ENCODE measurements at places on chromosomes 2 and 18.

GRCh38 chr18:80196528-80197320 is 50.6 kb downstream of the PARD6G start:
- no peak for DNase-seq

GRCh38 chr2:231399046-231399852 is 3.7 kb downstream of the B3GNT7 start:
- no peak for DNase-seq

GRCh38 chr2:158677542-158677941 is 117.6 kb upstream of the DAPL1 start:
- DNase-seq, result no peak

GRCh38 chr2:96636551-96637171 is 1.5 kb downstream of the KANSL3 start:
- DNase-seq, result no peak

DNA sequence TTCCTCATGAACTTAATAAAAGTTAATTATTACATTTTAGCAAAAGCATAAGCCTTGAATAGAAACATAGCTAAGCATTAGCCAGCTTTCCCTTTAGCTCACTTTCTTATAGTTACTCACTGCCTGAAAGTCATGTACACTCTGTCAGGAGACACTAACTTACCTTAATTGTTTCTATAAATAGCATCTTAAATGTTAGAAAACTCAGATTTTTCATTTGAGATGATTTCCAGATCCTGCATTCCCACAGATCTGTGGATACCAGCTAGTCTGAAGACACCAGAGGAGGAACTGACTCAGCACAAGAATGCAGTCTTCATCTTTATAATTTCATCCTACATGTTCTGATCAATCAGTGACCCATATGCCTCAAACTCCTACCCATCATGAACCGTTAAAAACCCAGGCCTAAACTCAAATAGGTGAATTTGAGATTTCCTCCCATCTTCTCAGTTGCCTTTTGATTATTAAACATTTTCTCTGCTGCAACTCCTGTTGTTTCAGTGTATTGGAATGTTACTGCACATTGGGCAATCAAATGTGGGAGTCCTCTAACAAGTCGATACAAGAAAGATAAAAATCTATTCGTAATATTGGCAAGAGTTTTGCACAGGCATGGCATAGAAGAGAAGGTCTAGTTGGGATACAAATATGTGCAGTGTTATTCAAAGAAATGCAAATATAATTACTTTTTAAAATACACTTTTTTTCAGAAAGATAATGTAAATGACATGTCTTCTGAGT is 857.4 kb upstream of the CDH2 start:
- no peak for DNase-seq

DNA sequence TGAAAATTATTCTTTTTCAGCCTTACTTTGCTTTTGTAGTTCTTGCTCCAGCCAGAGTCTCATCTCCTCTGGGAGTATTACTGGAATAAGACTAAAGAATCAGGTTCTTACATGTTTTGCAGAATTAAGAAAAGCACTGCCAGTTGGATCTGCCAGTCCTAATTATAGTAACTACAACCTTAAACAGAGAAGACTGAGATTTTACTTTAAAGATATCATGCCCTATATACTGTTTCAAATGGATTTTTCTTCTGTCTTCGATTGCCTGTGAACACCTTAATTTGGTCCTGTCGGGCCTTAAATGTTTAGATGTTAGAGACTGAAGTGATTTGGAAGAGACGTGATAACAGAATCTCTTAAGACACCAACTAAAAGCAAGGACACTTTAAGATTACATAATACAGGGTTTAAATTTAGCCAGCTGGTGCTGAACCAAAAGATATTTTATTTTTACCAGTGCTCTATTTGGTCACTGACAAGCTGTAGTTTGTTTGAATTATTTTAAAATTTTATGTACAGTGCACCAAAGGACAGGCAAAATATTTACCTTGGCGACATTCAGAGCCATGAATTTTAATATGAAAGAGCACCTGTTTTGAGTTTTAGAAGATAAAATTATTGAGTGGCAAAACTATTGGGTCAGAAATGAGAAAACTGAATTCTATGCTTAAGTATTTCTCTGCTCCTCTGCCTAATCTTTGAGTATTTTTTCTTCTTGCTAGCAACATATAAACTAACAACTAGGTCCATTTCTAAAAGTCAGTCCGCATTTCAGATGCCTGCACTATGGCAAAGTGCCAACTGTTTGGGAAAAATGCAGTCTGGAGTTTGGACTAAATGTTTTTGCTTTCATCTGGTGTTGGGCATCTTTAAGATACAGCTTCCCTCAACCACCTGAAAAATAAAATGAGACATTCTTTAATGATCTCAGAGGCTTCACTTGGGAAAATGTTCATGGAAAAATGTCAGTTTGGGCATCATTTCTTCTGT is 300.0 kb downstream of the XIRP2 start:
- DNase-seq, result no peak

DNA sequence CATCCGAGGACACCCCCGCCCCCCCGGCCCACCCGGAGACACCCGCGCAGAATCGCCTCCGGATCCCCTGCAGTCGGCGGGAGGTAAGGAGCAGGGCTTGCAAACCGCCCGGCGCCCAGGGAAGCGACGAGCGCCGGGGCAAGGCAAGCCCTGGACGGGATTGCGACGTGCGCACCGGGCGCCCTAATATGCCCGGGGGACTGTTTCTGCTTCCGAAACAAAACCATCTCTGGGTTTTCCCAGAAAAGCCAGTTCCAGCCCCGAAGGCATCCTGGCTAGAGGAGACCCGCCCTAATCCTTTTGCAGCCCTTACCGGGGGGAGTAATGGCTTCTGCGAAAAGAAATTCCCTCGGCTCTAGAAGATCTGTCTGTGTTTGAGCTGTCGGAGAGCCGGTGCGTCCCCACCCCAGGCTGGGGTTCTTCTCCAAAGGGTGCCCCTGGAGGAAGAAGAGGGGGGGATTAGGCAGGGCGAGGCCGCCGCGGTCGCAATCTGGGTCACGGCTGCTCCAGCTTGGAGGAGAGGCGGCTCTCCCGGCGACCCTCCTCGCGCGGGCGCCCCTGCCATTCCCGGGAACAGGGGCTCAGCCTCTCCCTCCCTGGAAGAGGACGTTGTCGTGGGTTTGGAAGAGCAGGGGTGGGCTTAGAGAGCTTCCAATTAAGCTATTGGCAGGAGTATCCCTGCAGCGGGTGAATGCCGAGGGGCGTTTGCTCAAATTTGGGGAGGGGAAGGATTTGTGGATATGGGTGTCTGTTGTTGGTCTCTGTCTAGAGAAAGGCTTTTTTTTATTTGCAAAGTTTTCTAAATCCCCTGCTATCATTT is 521 bp downstream of the MYCN start:
- DNase-seq, result no peak

GRCh38 chr18:49892148-49892924 is 79.0 kb upstream of the ACAA2 start:
- DNase-seq, result no peak

GRCh38 chr2:40394597-40394996 is 57.3 kb downstream of the SLC8A1 start:
- no peak for DNase-seq

- DNase-seq, result no peak
Measured at GRCh38 chr2:109217362-109218086, 88.5 kb downstream of the SH3RF3 start.

- no peak for DNase-seq
Measured at GRCh38 chr2:205438241-205438640, 244.1 kb upstream of the NRP2 start.

DNA sequence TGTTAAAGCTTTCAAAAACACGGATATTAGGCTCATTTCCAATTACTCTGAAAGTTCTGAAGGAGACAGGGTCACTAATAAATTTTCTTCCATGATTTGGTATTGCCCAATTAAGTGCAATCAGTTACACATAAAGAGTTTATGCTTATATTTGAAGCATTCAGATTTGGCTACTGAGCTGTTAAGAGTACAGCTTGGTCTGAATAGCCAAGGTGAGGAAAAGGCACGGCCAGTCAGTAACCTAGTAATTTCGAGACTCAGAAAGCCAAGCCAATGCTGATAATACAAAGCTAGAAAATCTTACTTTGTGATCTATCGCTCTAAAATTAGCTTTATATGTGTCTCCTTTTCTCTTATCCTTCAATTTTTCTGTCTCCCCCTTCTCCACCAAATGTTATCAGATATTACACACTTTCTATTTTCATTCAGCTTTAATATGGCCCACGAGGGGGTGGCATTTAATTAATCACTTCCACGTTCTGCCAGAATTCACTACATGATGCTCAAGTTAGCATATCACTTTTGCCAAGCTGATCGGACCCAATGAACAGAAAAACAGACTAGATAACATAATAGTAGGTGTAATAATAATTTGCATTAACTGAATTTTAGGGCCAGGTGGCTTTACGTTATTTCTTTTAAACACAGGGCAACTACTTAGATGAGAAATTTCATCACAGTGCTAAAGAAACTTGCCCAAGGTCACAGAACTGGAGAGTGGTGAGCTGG is 138.4 kb downstream of the TCF4 start:
- DNase-seq, result no peak

- no peak for DNase-seq
Measured at GRCh38 chr2:195570329-195570728, 86.7 kb upstream of the SLC39A10 start.

- DNase-seq, result no peak
Measured at GRCh38 chr2:199778655-199779054, 72.3 kb downstream of the FTCDNL1 start.

DNA sequence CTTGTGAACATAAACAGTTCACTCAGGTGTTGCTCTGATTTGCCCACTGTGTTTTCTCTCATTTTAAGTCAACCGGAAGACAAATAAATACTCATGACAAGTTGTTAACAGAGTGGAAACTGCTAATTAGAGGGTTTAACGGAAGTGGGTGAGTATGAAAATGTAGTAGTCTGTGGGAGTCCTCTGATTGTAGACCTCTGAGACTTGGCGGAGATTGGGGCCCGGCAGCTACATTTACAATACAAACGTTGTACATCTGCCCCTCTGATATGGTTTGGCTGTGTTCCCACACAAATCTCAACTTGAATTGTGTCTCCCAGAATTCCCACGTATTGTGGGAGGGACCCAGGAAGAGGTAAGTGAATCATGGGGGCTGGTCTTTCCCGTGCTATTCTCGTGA is 107.3 kb upstream of the FAM98A start:
- no peak for DNase-seq

DNA sequence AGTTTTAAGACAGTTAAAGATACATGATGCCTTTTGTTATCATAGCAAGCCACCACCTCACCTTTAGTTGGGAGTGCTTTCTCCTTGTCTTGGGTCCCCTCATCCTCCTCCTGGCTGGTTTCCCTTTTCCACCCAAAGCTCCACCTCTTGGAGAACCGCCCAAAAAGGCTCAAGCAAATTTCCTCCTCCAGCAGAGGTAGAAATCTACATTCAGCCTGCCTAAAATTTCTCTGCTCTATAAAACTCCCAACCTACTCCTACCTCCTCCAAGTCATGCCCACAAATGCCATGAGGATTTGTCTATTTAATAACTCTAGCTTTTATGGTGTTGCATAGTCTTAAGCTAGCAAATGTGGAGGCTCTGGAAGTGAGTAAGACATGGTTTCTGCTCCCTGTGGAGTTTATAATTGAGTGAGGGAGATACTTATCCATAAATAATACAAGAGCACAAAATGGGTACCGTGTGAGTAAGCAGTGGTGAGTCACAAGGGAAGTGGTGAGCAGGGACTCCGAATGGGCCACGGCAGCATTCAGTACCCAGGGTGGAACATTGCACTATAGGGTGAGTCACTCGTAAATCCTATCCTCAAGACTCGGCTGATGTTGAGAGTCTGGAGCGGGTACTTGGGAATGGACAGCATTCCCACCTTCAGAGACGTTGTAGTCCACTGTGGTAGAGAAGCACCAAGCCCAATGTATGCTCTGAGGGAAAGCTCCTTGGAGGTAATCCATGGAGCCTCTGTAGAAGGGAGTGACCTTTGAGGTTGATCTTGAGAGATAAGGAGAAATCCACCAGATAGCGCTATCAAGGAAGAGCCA is 146.3 kb downstream of the RTN4 start:
- no peak for DNase-seq

DNA sequence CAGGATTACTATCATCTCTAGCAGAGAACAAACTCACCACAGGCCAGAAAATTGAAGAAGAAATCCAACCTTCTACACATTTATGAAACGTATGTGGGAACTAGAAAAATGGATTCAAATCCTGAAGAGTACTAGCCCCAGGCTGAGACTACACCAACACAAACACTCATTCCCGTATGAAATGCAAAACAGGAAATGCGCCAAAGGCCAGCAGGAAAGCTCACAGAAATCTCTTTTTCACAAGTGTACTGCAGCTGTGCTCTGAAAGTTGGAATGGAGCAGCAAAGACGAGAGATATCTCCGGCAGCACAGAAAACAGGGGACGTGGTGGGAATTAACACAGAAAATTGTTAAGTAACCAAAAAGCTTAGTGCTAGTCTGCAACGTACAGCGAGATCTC is 913.5 kb downstream of the TDRD15 start:
- no peak for DNase-seq

GRCh38 chr2:112910219-112910618 is 746 bp upstream of the IL37 start:
- no peak for DNase-seq

DNA sequence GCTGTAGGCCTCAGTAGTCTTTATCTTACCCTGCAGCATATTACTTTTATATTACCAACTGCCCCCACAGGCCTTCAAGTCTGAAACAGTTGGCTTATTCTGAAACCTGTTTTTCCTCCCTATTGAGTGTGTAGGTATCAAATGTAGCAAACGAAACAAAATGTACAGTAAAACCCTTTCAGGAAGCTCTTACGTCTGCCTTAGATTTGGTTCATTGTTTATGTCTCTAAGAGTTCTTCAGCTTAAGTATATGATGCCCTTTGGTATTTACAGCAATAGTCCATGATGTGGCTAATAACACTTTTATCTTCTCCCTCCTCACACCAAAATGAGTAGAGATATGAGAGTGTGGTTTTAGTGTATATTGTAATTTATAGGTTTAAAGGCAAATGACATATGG is 108.8 kb downstream of the DOCK10 start:
- no peak for DNase-seq

DNA sequence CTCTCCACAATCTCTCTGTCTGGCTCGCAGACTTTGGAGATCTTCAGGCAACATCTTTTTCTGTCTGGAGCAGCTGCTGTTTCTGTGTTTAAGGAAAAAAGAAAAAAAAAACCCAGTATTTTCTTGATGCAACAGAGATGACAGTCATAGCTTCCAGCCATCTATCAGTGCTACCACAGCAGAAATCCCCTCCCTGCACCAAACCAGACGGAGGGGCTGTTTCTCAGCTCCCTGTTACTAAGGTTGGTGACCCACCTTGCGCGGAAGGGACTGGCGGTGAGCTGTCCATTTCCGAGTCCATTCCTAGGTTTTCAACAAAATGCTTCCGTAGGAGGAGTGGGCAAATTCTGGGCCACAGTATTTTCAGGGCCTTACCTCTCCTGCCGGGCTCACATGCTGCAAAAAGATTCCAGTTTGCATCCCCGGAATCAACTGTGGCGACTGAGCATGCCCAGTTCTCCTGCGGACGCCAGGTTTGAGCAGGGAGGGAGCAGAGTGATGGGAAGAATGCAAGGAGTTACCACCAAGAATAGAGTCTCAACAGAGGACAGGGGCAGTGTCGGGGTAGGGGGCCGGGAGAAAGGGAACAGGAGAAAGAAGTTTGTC is 1.2 kb downstream of the SLC4A10 start:
- DNase-seq, result no peak

- no peak for DNase-seq
Measured at GRCh38 chr18:56286775-56287325, 351.5 kb downstream of the TXNL1 start.

- DNase-seq, result no peak
Measured at GRCh38 chr2:218332920-218333645, 23.6 kb upstream of the CATIP start.
